Astrocyte (in vitro differentiated cells and primary cell): ENCODE measurements at places on chromosomes 11 and 22. TPM values are rescaled to one million over a fixed set of nuclear protein-coding genes. Genes with fewer than 3 reads are reported as not detected.

The LRP4 gene
- 19.0 and 19.9 TPM in 2 replicates for total RNA-seq

DNA sequence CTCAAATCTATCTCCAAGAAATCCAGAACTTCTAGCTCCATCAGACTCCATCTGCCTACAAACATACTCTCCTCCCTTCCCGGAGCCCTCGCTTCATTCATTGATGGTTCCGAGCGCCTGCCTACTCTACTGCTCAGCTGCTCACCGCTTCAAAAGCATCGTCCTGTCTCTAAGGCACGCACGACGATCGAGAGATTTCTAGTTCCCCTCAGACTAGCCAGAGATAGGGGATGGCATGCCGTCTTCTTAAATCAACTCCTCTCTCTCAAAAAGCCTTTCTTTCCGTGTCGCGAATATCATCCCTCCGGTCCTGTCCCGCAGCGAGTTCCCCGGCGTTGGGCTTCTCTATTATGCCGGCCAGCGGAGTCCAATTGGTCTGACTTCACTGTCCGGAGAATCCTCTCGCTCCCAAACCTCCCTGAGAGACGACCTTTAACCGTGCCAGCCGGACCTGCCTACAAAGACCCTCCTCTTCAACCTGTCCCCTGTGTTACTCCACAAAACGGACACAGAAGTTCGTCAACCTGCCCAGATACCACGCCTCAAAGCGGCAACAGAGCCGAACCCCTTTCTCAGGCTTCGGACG, 592 bp downstream of the EEF1G start:
- peak overlapping the region; percentile 73 for H3K27ac ChIP-seq
- no peaks in the 10 kb centered on the region for H3K27me3 ChIP-seq
- DNase-seq, result no peak
- peak overlapping the region; percentile 95 for H3K4me3 ChIP-seq
- peaks cover 26% of the 10 kb centered on the region for H3K36me3 ChIP-seq

The PAK1 gene
- 41.0 TPM in 2 replicates for total RNA-seq

DNA sequence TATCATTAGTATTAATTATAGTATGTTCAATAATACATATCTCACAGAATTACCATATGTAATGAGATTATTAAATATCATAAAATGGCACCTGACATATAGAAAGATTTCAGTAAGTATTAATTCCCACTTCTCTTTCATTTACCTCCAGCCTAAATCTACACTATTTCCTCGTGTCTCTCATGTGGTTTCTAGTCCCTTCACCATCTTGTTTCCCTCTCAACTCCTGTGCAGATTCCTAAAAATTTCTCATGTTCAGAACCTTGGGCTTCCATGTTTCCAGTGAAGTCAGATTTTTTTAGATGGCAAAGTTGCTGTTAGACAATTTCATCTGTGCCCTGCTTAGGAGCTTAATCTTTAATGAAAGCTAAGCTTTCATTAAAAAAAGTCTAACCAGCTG, 14.1 kb upstream of the HBE1 start:
- no peaks in the 10 kb centered on the region for H3K27me3 ChIP-seq
- DNase-seq, result no peak
- no peak overlapping the region for H3K4me3 ChIP-seq
- no peaks in the 10 kb centered on the region for H3K36me3 ChIP-seq
- H3K4me1 ChIP-seq, result peaks cover 9% of the 10 kb centered on the region

GRCh38 chr11:129416080-129416820, 40.6 kb downstream of the BARX2 start:
- no peak overlapping the region for H3K4me3 ChIP-seq
- no peak for DNase-seq
- H3K27me3 ChIP-seq, result no peaks in the 10 kb centered on the region

The CRELD2 gene
- total RNA-seq, result 49.6 and 58.2 TPM in 2 replicates

GRCh38 chr22:17910561-17911311, 113.6 kb downstream of the MICAL3 start:
- H3K27me3 ChIP-seq, result no peaks in the 10 kb centered on the region
- DNase-seq, result peak; percentile 85
- H3K4me3 ChIP-seq, result no peak overlapping the region
- H3K27ac ChIP-seq, result peak overlapping the region; percentile 80
- H3K36me3 ChIP-seq, result peaks cover 8% of the 10 kb centered on the region

The FXYD6 gene
- 8.1 and 10.5 TPM in 2 replicates for total RNA-seq

- no peak overlapping the region for H3K27ac ChIP-seq
- no peak overlapping the region for H3K4me3 ChIP-seq
- no peak for DNase-seq
- no peaks in the 10 kb centered on the region for H3K36me3 ChIP-seq
- H3K4me1 ChIP-seq, result peaks cover 5% of the 10 kb centered on the region
Measured at GRCh38 chr22:40799008-40799407, 20.1 kb downstream of the SLC25A17 start.

The SLC1A2 gene
- 0.14 and 0.25 TPM in 2 replicates for total RNA-seq

The MAP6 gene
- 3.0 and 3.9 TPM in 2 replicates for total RNA-seq

The EFCAB6 gene
- total RNA-seq, result 1.2 and 1.6 TPM in 2 replicates

GRCh38 chr11:64268893-64269539, 15.4 kb downstream of the BAD start:
- H3K36me3 ChIP-seq, result peaks cover 7% of the 10 kb centered on the region
- peaks cover 30% of the 10 kb centered on the region for H3K4me1 ChIP-seq
- no peaks in the 10 kb centered on the region for H3K27me3 ChIP-seq
- DNase-seq, result no peak

GRCh38 chr22:19756288-19757128, 4.1 kb upstream of the TBX1 start:
- H3K36me3 ChIP-seq, result no peaks in the 10 kb centered on the region
- no peak overlapping the region for H3K27ac ChIP-seq
- peaks cover 6% of the 10 kb centered on the region for H3K4me1 ChIP-seq
- H3K27me3 ChIP-seq, result peaks cover 72% of the 10 kb centered on the region
- H3K4me3 ChIP-seq, result no peak overlapping the region
- DNase-seq, result no peak

DNA sequence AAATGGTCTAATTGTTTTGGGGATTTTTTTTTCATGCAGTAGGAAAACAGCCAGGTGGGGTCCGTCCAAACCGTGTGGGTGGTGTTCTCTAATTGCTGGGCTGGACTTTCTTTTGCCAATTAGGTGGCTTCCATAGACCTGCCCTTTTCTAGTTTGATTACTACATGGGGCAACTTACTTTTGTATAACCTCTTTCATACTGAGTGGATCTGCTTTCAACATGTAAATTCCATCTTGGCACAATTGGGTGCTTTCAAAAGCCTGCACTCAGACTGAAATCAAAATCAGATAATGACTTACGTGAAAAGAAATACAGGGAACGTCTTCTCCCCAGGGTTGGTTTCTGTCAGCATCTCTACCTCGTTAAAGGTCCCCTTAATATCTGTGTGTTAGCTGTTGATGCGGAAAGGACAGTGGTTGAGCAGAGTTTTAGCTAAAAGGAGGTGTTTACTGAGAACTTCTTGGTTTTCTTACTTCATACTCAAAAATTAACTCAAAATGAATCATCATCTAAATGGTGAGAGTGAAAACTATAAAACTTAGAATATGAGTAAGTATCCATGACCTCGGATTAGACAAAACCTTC, 72.1 kb downstream of the BARX2 start:
- no peak overlapping the region for H3K27ac ChIP-seq
- H3K4me1 ChIP-seq, result no peaks in the 10 kb centered on the region
- no peak for DNase-seq
- no peaks in the 10 kb centered on the region for H3K27me3 ChIP-seq
- no peaks in the 10 kb centered on the region for H3K36me3 ChIP-seq

DNA sequence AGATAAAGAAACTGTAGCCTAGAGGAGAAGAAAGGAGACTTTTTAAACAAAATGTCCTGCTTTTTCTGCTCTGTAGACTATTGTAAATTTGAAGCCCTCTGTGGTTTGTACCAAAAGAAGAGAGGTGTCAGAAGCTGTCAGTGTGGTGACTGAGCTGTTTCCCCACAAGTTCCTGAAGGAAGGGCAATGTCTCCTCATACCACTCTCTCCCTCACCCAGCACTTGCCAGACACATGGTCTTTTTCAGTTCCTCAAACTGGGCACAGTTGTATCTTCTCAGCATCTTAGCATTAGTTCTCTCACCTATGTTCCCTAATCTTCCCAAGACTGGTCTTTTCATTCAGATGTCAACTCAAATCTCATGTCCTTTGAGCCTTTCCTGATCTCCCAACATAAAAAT, 4.3 kb downstream of the BCO2 start:
- peaks cover 3% of the 10 kb centered on the region for H3K4me1 ChIP-seq
- no peaks in the 10 kb centered on the region for H3K36me3 ChIP-seq
- no peaks in the 10 kb centered on the region for H3K27me3 ChIP-seq
- H3K27ac ChIP-seq, result no peak overlapping the region
- DNase-seq, result no peak

GRCh38 chr11:130831506-130831905, 84.8 kb downstream of the SNX19 start:
- no peak overlapping the region for H3K4me3 ChIP-seq
- no peak overlapping the region for H3K27ac ChIP-seq
- no peaks in the 10 kb centered on the region for H3K36me3 ChIP-seq
- H3K4me1 ChIP-seq, result peaks cover 19% of the 10 kb centered on the region

GRCh38 chr11:47980907-47981621, 705 bp downstream of the PTPRJ start:
- no peak for DNase-seq
- peak overlapping the region; percentile 74 for H3K4me3 ChIP-seq
- H3K4me1 ChIP-seq, result peaks cover 24% of the 10 kb centered on the region
- no peaks in the 10 kb centered on the region for H3K36me3 ChIP-seq
- H3K27ac ChIP-seq, result peak overlapping the region; percentile 58

DNA sequence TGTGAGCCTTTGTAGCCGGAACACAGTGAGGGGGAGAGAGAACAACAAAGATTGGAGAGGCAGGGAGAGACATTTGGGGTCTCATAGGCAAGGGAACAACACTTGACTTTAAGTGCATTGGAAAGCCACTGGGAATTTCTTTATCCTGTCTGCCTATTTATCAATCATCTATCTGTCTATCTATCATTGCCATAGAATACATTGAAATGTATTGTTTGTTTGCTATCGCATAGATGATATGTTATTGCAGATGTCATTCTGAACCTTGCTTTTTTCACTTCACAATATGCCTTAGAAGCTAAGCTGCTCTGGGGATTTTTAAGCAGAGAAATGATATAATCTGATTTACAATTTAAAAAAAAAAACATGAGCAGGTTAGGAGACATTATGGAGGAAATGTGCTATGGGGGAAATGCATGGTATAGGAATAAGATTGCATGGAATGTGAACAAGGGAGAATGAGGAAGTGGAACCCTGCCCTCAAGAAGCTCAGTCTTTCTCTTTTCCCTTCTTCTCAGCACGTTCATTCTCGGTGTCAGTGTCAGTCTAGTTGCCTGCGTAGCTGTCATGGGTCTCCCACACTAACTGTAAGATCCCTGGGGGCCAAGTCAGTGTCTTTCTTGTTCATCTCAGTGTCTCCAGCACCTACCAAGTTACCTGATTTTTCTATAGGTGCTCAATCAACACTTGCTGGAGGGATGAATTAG, 158.7 kb upstream of the ARHGAP20 start:
- H3K27ac ChIP-seq, result no peak overlapping the region
- H3K4me3 ChIP-seq, result no peak overlapping the region
- no peak for DNase-seq
- no peaks in the 10 kb centered on the region for H3K36me3 ChIP-seq
- no peaks in the 10 kb centered on the region for H3K4me1 ChIP-seq

DNA sequence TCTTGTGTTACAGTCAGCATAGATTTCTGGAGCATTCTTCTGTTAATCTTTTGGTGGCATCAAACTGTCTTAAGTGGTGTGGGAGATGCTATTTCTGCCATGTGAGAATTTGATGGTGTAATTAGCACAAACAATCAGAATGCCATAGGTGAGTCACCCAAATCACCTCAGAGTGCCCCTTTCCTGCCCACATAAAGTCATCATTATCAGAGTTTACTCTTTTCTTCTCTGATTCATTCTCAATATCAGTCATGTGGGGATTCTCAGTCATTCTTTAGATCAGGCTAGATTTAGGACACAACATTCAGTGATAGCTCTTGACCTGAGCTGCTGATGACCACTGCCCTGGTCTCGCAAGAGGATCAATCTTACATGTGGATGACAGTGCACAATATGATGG, 23.7 kb upstream of the MS4A6A start:
- H3K36me3 ChIP-seq, result no peaks in the 10 kb centered on the region
- H3K4me3 ChIP-seq, result no peak overlapping the region
- no peaks in the 10 kb centered on the region for H3K27me3 ChIP-seq

The ZDHHC8 gene
- total RNA-seq, result 88.3 and 93.7 TPM in 2 replicates

DNA sequence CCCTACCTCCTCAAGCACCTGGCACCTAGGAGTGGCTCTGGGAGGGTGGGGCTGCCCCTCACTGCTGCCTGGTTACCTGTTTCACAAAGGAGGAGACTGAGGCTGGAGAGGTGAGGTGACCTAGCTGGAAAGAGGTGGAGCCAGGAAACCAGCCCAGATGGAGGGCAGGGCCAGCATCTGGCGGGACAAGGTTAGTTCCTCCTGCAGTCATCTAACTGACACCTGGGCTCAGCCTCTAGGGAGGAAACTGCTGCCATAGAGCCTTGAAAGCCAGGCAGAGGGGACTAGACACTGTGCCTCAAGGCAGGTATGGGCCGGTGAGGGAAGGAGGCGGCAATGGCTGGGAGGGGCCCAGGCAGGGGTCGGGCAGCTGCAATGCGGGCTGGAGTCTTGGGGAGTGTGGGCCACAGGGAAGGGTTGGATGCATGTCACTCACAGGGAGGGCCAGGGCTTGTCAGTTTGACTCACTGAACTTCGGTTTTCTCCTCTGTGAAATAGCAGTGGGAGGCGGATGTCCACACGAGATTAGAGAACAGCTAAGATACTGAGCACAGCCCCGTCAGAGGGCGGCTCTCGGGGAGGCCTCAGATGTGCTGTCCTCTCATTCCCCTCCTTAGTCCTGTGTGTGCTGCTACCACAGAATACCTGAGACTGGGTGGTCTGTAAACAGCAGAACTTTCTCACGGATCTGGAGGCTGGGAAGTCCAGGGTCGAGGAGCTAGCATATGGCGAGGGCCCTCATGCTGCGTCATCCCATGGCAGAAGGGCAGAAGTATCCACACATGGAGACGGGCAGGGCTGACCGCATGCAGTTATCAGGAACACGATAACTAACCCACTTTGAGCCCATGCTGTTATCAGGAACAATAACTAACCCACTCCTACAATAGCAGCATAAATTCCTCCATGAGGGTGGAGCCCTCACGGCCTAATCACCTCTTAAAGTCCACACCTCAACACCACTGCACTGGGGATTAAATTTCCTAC, 16.1 kb downstream of the MGAT3 start:
- no peak for DNase-seq
- H3K4me1 ChIP-seq, result peaks cover 20% of the 10 kb centered on the region
- H3K27me3 ChIP-seq, result peaks cover 2% of the 10 kb centered on the region
- H3K27ac ChIP-seq, result no peak overlapping the region
- H3K36me3 ChIP-seq, result no peaks in the 10 kb centered on the region

The CYP2D6 gene
- 0.82 and 0.91 TPM in 2 replicates for total RNA-seq

The OR52A1 gene
- not detected in 2 replicates for total RNA-seq

The RASSF10 gene
- total RNA-seq, result 1.2 and 2.0 TPM in 2 replicates

The GP1BB gene
- total RNA-seq, result 0.95 and 2.8 TPM in 2 replicates

- H3K4me1 ChIP-seq, result peaks cover 4% of the 10 kb centered on the region
- no peak overlapping the region for H3K27ac ChIP-seq
- H3K4me3 ChIP-seq, result no peak overlapping the region
Measured at GRCh38 chr11:132658696-132659095, 873.6 kb downstream of the OPCML start.

The CHST1 gene
- 2.6 and 3.0 TPM in 2 replicates for total RNA-seq
